Jurkat, Clone E6-1 (cell line): ENCODE measurements at places on chromosomes 13 and 19.
A peak's percentile ranks its signal among the peaks of the same experiment; 100 is the strongest.

DNA sequence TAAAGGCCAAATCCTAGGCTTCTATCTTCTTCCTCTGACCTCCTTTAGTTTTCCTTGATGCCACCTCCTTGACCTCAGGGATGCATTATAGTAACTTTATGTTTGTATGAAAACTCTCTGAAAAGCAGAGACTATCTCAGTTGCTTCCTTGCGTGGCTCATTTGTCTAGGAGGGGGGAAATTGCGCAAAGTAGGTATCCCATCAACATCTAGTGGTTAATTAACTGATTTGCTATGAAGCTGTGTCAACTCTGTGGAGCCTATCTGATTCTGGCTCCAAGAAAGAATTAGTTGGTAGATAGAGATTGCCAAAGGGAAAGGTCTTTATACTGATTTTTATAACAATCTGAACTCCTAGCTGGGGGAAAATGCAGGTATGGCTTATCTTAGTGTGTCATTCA is 82.1 kb upstream of the FRY start:
- no peak for DNase-seq

GRCh38 chr19:7450243-7451223 is 38.3 kb downstream of the PEX11G start:
- peak; percentile 55 for DNase-seq

- DNase-seq, result no peak
Measured at GRCh38 chr13:34583181-34583580, 358.9 kb upstream of the NBEA start.

DNA sequence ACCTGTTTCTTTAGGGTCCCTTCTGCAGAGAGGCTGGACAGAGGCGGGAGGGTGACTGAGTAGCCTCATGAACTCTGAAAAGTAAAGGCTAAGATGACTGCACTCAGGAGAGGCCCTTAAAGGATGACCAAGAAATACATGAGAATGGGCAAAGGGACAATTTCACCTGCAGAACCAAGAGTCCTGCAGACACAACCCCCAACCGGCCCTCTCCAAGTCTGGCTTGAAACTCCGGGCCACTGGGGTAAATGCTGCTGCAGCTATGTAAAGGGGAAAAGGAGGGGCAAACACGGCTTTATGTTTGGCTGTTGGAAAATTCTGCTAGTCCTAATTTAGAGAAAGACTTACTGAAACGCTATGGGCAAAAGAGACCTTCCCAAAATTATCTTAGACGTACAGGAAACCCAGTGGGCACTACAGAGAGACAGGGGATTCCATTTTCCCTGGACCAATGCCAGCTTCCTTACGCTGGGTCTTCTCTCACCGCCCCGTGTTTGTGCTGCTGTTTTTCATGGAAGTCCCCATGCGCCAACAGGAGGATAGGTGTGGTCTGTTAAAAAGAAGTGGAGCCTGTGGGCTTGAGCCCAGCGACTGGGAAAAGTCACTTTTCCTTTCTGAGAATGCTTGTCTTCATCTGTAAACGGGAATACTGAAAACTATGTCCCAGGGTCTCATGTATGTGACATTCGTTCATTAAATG is 10.6 kb downstream of the COL4A2 start:
- DNase-seq, result no peak

DNA sequence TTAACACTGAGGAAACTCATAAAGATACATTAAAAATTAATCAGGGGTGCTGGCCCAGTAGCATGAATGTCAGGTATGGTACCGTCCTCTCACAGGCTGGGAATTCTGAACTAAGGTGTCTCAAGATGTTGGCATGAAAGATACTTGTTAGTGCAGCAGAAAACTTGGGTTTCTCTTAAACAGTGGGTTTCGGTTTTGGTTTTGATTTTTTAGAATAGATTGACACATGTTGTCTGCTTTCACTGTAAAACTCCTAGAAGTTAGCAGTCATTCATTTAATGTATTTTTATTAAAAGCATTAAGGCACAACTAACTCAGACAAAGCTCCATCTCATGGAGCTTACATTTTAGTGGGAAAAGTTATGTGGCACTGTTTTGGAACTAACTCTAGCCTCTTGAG is 3.5 kb upstream of the OBI1 start:
- no peak for DNase-seq

- DNase-seq, result no peak
Measured at GRCh38 chr19:15869873-15870272, 28.0 kb downstream of the CYP4F2 start.

GRCh38 chr13:51331354-51331861 is 8.1 kb upstream of the SERPINE3 start:
- no peak for DNase-seq

GRCh38 chr13:19794631-19795030 is 11.9 kb upstream of the PSPC1 start:
- no peak for DNase-seq

DNA sequence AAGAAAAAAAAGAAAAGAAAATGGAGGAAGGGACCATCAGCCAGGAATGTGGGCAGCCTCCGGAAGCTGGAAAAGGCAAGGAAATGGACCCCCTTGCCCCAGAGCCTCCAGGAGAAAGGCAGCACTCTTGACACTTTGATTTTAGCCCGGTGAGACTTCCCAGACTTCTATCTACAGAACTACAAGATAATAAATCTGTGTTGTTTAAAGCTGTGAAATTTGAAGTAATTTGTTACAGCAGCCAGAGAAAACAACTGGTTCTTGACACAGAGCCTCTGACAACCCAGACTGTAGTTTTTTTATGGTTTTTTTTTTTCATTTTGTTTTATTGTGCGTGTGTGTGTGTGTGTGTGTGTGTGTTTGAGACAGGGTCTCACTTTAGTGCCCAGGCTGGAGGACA is 7.6 kb downstream of the CTU1 start:
- no peak for DNase-seq

DNA sequence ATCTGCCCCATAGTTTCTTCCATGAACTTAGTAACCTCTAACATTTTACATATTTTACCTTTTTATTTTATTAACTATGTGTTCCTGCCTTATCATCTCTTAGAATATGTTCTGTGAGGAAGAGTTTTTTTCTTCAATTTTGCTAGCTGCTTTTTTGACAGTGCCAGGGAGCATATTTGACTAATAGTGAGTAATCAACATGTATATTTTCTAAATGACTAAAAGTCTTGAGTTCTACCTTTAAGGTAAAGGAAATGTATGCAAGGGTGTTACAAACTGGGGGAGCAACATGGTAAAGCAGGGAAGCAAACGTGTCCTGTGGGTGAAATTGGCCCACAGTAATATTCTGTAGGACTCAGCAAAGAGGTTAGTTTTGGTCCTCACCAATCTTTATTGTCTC is 165.5 kb downstream of the NBEA start:
- no peak for DNase-seq

GRCh38 chr13:113743366-113744195 is 15.4 kb upstream of the TMEM255B start:
- no peak for DNase-seq

DNA sequence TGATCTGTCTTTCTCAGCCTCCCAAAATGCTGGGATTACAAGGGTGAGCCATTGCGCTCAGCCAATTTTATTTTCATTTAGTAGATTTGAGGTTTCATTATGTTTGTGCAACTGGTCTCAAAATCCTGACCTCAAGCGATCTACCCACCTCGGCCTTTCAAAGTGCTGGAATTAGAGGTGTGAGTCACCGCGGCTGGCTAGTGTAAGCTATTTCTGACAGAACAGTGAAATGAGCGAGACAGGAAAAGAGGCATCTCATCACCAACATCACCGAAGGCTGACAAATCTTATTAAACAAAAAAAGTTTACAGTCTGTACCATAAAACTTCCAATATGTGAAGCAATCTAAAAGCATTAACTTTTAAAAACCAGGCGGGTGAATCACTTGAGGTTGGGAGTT is 12.2 kb upstream of the ZNF888 start:
- no peak for DNase-seq

DNA sequence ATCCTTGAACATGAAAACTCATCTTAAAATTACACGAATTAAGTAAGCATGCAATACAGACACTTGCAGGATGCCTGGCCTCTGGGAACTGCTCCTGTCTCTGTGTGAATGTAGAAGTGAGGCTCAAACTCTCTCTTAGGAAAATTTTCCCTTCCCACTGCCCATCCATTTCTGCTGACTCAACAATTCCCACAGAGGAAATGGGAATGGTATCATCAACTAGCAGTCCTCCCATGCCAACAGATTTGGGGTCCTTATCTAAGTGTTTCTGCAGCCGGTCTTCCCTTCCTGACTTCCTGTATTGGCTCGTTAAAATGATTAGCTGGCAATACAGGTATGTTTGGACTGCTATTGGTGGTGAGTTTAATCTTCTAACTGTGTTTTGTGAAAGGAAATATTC is 85.8 kb downstream of the DOCK9 start:
- DNase-seq, result no peak

GRCh38 chr13:47904891-47905290 is 96.2 kb downstream of the SUCLA2 start:
- DNase-seq, result no peak

- no peak for DNase-seq
Measured at GRCh38 chr13:93955904-93956303, 523.6 kb downstream of the DCT start.

DNA sequence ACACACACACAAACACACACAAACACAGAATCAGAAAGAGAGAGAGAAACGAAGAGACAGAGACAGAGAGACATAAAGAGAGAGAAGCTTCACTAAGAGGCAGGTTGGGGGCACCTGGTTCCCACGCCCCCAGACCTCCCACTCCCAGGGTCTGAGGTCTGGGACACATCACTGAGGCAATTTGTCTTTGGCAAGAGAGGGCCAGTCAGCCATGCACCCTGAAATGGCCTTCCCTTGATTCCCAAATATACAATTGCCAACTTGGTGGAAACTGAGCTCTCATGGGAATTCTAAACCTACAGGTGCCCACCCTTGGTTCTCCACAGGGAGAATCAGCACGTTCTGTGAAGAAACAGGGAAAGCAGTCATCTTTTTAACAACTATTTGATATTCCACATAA is 79.5 kb downstream of the COL4A1 start:
- no peak for DNase-seq

GRCh38 chr13:110757296-110757695 is 43.8 kb downstream of the ING1 start:
- DNase-seq, result no peak

GRCh38 chr19:28242317-28242927 is 970.5 kb downstream of the UQCRFS1 start:
- peak; percentile 36 for DNase-seq

- no peak for DNase-seq
Measured at GRCh38 chr13:44451126-44451525, 77.5 kb downstream of the SERP2 start.

GRCh38 chr19:45771311-45771933 is 2.4 kb upstream of the SIX5 start:
- DNase-seq, result no peak
